Islet precursor cell (in vitro differentiated cells): ENCODE measurements at places on chromosomes 5 and 9.

- no peak for DNase-seq
These were observed 61.6 kb downstream of the NSG2 start for GRCh38 chr5:174106997-174107655.

DNA sequence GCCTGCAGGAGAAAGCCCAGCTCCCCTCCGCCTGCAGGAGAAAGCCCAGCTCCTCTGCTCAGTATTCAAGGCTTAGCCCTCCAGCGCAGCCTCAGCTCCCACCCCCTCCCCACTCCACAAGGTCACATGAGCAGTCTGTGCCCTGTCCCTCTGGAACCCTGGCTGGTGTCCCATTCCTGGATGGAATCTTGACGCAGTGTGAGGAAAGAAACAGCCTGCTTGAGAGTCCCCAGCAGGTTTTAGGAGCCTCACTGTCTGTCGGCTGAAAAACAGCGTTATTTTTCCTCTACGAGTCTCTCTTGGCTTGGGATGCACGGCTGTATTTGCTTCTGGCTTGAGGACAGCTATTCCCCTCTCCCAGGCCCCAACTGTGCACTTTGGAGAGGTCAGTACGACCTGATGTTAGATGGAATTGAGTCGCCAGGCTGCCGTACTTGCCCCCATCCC lies 210.1 kb upstream of the TRIM32 start:
- DNase-seq = no peak

DNA sequence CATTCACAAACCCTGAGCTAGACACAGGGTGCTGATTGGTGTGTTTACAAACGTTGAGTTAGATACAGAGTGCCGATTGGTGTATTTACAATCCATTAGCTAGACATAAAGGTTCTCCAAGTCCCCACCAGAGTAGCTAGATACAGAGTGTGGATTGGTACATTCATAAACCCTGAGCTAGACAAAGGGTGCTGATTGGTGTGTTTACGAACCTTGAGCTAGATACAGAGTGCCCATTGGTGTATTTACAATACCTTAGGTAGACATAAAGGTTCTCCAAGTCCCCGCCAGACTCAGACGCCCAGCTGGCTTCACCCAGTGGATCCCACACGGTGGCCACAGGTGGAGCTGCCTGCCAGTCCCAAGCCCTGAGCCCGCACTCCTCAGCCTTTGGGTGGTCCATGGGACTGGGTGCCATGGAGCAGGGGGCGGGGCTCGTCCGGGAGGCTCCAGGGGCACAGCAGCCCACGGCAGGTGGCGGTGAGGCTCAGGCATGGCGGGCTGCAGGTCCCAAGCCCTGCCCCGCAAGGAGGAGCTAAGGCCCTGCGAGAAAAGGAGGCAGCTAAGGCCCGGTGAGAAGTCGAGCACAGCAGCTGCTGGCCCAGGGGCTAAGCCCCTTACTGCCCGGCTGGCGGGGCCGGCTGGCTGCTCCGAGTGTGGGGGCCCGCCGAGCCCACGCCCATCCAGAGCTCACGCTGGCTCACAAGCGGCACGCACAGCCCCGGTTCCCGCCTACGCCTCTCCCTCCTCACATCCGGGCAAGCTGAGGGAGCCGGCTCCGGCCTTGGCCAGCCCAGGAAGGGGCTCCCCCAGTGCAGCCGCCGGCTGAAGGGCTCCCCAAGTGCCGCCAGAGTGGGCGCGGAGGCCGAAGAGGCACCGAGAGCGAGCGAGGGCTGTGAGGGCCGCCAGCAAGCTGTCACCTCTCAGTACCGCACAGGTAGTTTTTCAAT lies 1039.2 kb upstream of the CDH9 start:
- DNase-seq = no peak

GRCh38 chr5:153903321-153903720 lies 135.4 kb downstream of the FAM114A2 start:
- no peak for DNase-seq

- no peak for DNase-seq
These were observed 175.9 kb downstream of the RFK start for GRCh38 chr9:76218117-76218885.

GRCh38 chr9:84622981-84623380 lies 46.5 kb upstream of the NTRK2 start:
- DNase-seq = no peak

GRCh38 chr9:127974001-127974768 lies 6.6 kb downstream of the EEIG1 start:
- DNase-seq = no peak

DNA sequence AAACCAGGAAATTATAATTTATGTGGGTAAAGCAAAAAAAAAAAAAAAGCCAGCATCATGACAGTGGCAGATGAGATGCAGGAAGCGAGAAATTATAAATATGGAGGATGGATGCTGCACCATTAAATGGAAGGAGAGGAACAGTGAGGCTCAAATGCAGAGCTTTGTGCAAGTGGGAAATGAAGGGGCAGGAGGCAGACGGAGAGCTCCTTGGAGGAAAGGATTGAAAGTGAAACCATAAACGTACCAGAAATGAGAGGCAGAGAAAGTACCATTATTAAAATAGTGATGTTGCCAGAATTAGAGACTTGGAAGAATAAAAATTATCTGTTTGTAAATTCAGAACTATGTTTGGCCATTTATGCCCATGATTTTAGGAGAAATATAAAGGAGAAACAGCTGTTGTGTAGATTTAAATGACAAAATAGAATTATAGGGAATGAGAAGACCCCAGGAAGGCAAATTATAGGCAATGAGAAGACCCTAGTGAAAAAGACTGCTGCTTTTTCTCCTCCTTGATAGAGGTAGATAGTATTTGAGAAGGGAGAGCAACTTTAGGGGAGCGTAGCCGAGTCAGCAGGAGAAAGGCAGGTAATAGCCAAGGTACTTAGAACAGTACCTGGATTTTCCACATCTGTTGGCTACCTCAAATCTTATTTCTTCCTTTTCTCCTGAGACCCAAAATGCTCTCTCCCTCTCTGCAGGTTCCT lies 341.0 kb upstream of the CD180 start:
- DNase-seq = no peak

GRCh38 chr5:82387001-82387818 lies 109.1 kb upstream of the RPS23 start:
- DNase-seq = no peak

DNA sequence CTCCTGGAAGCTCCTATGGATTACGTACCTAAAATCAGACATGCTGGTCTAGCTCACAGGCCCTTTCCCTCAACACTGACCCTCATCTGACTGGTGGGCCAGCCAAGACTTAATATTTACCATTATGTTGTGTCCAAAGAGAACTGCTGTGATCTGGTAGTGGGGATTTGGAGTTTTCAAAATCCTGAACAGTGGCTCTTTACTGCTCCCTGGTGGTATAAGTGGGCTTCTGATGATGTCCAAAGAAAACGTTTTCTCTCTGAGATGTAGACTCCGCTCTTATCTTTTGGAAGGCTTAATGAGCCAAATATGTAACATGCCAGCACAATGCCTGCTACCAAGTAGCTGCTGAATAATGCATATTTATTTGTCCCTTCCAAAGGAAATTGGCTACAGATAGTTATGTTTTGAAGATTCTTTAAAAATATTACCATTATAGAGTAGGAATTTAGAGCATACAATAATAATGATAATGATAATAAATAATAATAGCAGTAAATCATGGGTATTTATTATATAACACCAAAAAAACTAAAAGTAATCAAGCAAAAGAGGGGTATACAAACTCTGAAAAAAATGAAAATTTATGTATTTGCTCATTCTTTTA lies 406.6 kb upstream of the TNC start:
- DNase-seq = peak; percentile 66

DNA sequence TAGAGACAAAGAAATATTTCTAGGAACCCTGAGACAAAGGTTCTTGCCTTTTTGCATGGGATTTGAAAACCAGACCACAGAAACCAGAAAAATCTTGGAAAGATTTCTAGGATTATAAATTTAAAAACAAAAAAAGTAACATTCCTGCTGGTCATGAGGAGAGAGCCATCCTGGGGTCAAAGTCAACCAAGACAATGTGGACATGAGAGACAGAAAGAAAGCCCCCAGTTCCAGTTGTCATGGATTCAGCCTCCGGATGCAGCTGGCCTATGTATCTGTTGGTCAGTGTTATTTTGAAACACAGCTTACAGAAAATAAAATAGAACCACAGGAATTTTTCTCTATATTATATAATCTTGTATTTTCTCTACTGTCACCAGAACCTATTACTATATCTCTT lies 24.4 kb upstream of the RGMB start:
- DNase-seq = no peak
